Activated T-helper 2 cell treated with anti-CD3 and anti-CD28 coated beads, Interferon-gamma antibody, Interleukin-2, Interleukin-4, amounts not matched to agents 10 μg/mL and 5 μg/mL and 100 μg/mL, durations not matched to agents 14 hours and 24 hours and 36 hours (primary cell): ENCODE measurements at places on chromosomes 16 and 17. TPM values are rescaled to one million over a fixed set of nuclear protein-coding genes. Genes with fewer than 3 reads are reported as not detected.

The GAS2L2 gene
- not detected in 2 replicates for total RNA-seq

The MT1H gene
- not detected in 2 replicates for total RNA-seq

The NR1D1 gene
- total RNA-seq, result 6.6 and 6.8 TPM in 2 replicates

The RPRML gene
- total RNA-seq, result not detected in 2 replicates

The VAT1L gene
- total RNA-seq, result not detected in 2 replicates

- no peak overlapping the region for H3K4me3 ChIP-seq
- H3K27me3 ChIP-seq, result no peaks in the 10 kb centered on the region
- H3K36me3 ChIP-seq, result no peaks in the 10 kb centered on the region
- DNase-seq, result no peak
- no peak overlapping the region for H3K27ac ChIP-seq
- H3K4me1 ChIP-seq, result no peaks in the 10 kb centered on the region
These were observed 51.0 kb upstream of the CA10 start for GRCh38 chr17:52209507-52209906.

DNA sequence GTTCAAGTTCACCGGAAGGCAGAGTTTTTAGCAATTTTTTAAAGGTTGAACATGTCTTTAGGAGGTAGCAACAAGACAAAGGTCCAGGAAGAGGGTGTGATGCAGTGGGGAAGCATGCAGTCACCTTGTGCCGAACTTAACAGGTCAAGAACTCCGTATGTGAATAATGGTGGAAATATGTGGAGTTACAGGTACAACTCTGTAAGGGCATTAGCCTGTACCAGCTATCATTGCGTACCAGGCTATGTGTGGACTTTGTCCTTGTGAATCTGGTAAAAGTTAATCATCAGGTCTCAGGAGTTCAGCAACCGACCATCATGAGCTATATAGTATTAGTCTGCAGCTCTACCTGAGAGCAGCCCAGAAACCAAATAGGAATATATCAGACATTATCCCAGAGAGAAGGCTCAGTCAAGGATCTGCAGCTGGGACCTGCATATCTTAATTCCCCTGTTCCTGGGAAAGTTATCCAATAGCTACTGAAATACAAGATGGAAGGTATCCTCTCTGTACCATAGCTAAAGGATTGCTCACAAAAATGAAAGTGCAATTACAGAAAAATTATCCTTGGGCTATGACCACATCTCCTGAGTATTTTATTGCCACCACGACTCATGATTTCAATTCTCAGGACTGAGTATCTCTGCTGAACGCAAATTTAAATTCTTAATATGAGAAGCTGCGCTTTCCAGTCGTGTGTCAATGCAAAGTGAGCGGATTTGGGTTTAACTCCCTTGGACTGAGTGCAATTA, 469.3 kb downstream of the CDH13 start:
- H3K36me3 ChIP-seq, result no peaks in the 10 kb centered on the region
- no peaks in the 10 kb centered on the region for H3K4me1 ChIP-seq
- no peaks in the 10 kb centered on the region for H3K27me3 ChIP-seq
- no peak overlapping the region for H3K27ac ChIP-seq
- no peak overlapping the region for H3K4me3 ChIP-seq

GRCh38 chr17:66372182-66372581, 69.8 kb downstream of the PRKCA start:
- peaks cover 75% of the 10 kb centered on the region for H3K36me3 ChIP-seq
- H3K4me1 ChIP-seq, result peaks cover 67% of the 10 kb centered on the region
- H3K27ac ChIP-seq, result peak overlapping the region; percentile 96
- DNase-seq, result no peak

- H3K27ac ChIP-seq, result no peak overlapping the region
- H3K27me3 ChIP-seq, result no peaks in the 10 kb centered on the region
- peaks cover 16% of the 10 kb centered on the region for H3K4me1 ChIP-seq
- no peak overlapping the region for H3K4me3 ChIP-seq
- H3K36me3 ChIP-seq, result peaks cover 73% of the 10 kb centered on the region
These were observed 11.3 kb downstream of the GINS2 start for GRCh38 chr16:85677383-85677967.

GRCh38 chr17:896953-897661, 82.5 kb downstream of the NXN start:
- H3K27me3 ChIP-seq, result peaks cover 19% of the 10 kb centered on the region
- no peaks in the 10 kb centered on the region for H3K36me3 ChIP-seq
- no peaks in the 10 kb centered on the region for H3K4me1 ChIP-seq

- H3K36me3 ChIP-seq, result peaks cover 44% of the 10 kb centered on the region
- H3K27me3 ChIP-seq, result no peaks in the 10 kb centered on the region
- H3K4me3 ChIP-seq, result no peak overlapping the region
- no peak for DNase-seq
- peaks cover 19% of the 10 kb centered on the region for H3K4me1 ChIP-seq
These were observed 85.9 kb upstream of the PLCG2 start for GRCh38 chr16:81693041-81693743.

- H3K4me1 ChIP-seq, result peaks cover 41% of the 10 kb centered on the region
- no peak overlapping the region for H3K4me3 ChIP-seq
- DNase-seq, result no peak
- no peaks in the 10 kb centered on the region for H3K36me3 ChIP-seq
- H3K27me3 ChIP-seq, result no peaks in the 10 kb centered on the region
These were observed 9.1 kb upstream of the CCL5 start for GRCh38 chr17:35889241-35889640.

GRCh38 chr17:49633762-49634484, 44.0 kb downstream of the SPOP start:
- H3K27me3 ChIP-seq, result no peaks in the 10 kb centered on the region
- H3K27ac ChIP-seq, result no peak overlapping the region
- H3K4me1 ChIP-seq, result peaks cover 17% of the 10 kb centered on the region
- no peak overlapping the region for H3K4me3 ChIP-seq
- DNase-seq, result no peak
- H3K36me3 ChIP-seq, result peaks cover 13% of the 10 kb centered on the region

DNA sequence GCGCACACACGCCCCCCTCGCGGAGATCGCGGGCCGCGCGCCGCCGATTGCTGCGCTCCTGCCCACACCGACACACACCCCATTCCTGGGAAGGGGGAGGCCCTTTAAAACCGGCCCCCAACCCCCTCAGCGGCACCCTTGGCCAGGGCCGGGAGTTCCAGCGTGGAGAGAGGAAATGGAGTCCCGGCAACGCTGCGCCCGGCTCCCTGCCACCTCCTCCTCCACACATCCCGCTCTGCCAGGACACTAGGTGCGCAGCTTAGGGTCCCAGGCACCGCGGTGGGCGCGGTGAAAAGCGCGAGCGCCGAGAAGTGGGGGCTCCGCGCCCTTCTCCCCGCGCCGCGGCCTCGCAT, 397 bp downstream of the CDC42EP4 start:
- peak overlapping the region; percentile 82 for H3K4me3 ChIP-seq
- H3K4me1 ChIP-seq, result peaks cover 6% of the 10 kb centered on the region
- H3K27ac ChIP-seq, result no peak overlapping the region
- no peaks in the 10 kb centered on the region for H3K36me3 ChIP-seq
- H3K27me3 ChIP-seq, result peaks cover 17% of the 10 kb centered on the region
